Renal cortical epithelial cell (primary cell): ENCODE measurements at places on chromosomes 7 and 10. TPM values are rescaled to one million over a fixed set of nuclear protein-coding genes. Genes with fewer than 3 reads are reported as not detected.
A peak's percentile ranks its signal among the peaks of the same experiment; 100 is the strongest.

DNA sequence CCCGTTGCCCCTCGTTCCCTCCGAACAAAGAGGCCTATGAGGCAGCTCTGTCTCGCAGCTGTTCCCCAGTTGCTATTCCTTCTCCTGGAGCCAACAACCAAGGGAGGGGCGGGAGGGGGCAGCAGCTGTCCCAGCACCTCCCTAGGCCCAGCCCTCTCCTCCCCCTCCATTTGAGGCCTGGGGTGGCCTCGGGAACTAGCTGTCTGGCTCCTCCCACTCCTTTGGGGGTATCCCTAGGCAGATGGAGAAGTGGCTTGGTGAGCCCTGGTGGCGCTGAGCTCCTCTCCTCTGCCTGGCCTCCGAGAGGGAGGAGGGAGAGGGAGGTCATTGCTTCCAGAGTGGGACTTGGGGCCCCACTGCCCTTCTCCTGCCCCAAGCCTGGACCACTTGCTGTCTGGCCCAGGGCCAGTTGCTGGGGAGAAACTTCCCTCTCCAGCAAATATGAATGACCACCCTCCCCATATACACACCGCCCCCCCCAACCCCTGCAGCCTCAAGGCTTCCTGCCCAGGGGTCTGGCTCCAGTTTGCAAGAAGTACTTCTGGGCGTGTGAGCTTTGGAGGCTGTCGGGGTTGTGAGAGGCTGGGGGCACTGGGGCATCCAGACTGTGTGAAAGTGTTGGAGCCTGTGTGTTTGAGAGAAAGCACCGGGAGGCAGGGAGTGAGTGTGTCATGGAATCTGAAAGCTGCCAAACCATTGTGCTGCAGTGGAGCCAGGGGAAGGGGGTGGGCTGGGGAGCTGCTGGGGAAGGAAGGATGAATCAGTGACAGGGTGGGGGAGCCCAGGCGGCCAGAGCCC lies 3.1 kb downstream of the FLNC start:
- peak; percentile 66 for DNase-seq

ADIRF gene
- total RNA-seq: 49.3 TPM in 1 of 2 replicates, not detected in the other

DNA sequence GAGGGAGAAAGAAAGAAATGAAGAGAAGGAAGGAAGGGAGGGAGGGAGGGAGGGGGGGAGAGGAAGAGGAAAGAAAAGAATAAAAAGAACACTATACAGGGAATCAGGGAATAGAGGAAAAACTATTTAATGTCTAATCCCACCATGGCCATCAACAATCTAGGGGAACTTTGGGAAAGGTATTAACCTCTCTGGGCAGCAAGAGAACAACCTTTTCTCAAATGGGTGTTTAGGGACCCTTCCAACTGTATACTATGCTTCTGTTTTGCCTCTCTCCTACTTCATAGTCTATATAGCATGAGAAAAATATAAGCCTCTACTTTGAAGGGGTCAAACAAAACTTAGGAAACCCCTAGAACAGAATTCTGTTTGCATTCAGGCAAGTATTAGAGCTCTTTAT lies 54.5 kb downstream of the CHCHD3 start:
- no peak for DNase-seq

DNA sequence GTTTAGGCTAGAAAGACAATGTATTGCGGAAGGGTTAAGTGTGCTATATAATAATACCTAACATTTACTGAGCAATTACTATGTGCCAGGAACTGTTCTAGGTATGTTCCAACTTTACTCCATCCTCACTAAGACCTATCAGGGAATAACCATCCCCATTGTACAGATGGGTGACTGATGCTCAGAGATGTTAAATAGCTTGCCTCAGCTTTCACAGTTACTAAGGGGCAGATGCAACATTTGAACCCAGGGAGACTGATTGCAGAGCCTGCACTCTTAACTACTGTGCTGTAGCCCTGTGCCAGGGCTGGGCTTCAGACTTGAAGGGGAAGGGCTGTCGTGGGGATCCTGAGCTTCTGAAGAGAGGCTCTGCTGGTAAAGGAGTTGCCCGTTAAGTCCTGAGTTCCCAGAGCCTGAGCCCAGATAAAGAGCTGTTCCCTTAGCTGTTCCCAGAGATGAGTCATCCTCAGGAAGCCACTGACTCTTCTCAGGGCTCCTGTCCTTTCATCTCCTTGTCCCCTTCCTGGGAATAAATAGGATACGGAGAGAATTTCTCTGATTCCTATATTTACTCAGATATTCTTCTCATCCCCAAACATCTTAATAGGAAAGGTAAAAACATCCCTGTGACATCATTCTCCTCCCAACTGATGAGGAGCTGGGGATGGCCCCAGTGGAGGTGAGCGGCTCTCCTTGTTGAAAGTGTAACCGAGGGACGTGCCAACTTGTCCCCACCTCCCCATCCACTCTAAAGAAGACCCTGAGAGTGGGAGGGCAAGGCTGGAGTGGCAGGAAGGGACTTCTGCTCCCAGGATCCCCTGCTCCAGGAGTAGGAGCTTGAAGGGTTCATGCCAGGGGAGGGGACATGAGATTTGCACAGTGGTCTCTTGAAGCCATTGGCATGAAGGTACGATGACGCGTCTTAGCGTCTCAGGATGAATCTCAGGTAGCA lies 28.0 kb upstream of the HABP2 start:
- peak; percentile 21 for DNase-seq
